Spinal cord (tissue), 10 donors: ENCODE measurements at places on chromosomes 6 and 20.

DNA sequence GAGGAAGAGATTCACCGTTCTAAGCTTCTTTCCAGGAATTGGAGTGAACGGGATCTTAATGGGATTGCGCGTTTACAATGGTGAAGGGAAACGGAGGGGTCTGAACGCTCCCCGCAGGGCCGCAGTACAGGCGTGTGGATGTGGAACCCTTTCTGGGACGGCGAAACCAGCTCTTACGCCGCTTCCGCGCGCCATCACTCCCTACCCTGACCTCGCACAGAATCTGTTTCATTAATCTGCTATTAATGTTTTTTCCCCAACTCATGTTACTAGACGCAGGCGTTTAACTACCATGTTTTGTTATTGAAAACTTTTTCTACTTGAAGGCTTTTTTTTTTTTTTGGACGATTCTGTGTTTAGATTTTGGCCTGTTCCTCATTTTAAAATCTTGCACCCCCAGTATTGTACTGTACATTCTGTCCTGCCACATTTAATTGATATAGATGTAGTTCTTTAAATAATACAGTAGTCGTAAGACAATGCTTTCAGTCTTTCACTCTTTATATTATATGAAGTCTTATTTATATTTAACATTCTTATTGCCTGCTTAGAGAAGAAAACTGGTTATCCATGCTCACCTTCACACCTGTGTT lies 696 bp upstream of the SUPT3H start:
- DNase-seq, result no peak

GRCh38 chr6:113115196-113115595 lies 741.9 kb upstream of the MARCKS start:
- DNase-seq, result no peak

DNA sequence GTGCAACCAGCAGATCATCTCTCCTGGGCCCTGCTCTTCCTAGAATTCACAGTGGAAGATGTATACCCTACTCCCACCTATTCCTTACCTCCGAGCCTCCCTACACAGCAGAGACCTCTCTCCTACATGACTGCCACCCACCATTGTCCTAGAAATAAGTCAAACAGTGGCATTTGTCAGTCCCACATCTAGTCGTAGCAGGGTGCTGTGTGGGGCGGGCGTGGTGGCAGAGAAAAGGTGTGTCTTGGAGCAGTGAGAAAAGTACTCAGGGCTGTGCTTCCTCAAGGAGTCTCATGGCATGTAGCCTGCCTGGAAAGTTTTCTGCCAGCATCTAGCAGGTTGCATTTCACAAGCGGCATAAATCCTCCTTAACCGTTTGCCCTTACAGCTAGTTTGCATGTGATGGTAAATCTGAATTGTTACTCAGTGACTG lies 59.4 kb upstream of the PTGIS start:
- DNase-seq, result no peak

DNA sequence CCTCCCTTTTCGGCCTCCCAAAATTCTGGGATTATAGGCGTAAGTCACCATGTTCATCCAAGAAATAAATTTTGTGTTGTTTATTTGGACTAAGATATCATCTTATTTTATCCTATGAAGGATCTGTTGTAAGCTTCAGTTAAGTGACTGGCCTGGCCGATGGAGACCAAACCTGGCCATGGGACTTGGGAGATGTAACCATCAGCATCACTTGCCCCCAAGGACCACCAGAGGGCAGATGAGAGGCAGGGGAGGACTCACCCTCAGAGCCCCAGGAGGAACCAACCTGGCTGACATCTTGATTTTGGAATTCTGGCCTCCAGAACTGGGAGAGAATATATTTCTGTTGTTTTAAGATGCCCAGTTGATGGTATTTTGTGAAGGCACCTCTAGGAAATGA lies 266.7 kb downstream of the CDH26 start:
- no peak for DNase-seq

- no peak for DNase-seq
These were observed 54.3 kb downstream of the SLC23A2 start for GRCh38 chr20:4946986-4947385.

DNA sequence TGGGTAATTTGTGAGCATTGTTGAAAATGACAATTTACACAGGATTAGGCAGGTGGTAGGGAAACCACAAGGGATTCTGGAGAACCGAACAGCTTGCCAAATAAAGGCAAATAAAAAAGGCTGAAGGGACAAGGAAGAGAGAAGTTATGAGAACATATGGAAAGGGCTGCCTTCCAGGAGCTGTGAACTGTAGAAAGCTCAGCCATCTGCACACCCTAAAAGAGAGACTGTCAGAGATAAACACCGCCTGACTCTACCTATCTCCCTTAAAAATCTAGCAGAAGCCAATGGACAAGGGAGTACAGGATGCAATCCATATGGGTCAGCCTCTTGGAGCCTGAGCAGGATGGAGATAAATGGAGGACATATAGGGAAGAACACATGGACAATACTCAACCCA lies 12.7 kb upstream of the SLC17A1 start:
- no peak for DNase-seq

- no peak for DNase-seq
These were observed 33.1 kb upstream of the GABRR1 start for GRCh38 chr6:89250239-89250638.
